ENCODE measurements at places on chromosomes 6 and 20.
A peak's percentile ranks its signal among the peaks of the same experiment; 100 is the strongest.

DNA sequence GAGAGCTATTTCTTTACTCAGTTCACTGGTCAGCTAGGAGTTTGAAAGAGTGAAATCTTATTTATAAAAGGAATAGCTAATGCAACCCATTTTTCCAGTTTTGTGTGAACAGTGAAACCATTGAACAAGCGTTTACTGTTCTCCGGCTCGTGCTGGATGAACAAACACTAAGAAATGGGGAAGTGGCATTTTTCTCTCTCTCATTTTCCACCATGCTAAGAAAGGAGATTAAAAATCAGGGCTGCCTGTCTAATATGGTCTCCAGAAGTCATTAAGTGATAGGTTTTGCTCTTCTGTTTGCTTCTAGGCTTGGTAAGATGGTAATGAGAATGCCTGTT, 774 bp upstream of the SFT2D1 start:
- DNase-seq = no peak
- H3K27ac ChIP-seq = peak overlapping the region; percentile 62
- H3K4me1 ChIP-seq = no peaks in the 10 kb centered on the region

DNA sequence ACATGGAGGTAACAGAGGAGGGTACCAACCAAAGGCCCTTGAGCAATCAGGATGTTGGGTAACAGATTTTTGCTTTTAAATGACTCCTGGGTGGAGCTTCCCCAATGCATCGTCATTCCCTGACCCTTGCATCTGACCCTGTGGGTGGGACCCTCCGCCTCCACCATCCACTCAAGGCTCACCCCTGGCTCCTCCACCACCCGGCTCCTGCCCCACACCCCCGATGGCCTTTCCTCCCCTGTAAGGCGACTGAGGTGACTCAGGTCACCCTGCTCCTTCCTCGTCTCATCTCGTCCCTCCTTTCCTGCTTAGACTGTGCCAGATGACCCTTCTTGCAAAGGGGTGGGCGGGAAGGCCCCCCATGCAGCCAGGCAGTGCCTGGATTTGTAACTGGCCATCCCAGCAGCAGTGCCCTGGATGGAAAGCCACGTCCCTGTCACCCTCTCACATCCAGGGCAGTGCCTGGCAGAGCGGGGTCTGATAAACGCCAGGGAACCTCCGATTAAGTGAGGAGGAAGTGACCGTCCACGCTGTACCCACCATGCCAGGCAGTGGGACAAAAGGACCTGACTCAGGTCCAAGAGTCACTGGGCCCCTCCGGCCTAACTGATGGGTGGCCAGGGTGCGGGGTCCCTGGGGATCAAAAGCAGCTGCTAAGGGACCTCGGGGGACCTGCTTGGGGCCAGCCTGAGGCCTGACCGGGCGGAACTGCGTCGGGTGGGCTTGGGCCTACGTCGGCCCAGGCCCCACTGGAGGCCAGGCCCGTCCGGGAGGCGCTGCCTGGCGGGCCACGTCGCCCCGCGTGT, 624 bp upstream of the NPEPL1 start:
- H3K27ac ChIP-seq = no peak overlapping the region
- DNase-seq = peak; percentile 71
- no peak overlapping the region for H3K4me3 ChIP-seq
- no peaks in the 10 kb centered on the region for H3K27me3 ChIP-seq
- H3K4me1 ChIP-seq = no peaks in the 10 kb centered on the region

DNA sequence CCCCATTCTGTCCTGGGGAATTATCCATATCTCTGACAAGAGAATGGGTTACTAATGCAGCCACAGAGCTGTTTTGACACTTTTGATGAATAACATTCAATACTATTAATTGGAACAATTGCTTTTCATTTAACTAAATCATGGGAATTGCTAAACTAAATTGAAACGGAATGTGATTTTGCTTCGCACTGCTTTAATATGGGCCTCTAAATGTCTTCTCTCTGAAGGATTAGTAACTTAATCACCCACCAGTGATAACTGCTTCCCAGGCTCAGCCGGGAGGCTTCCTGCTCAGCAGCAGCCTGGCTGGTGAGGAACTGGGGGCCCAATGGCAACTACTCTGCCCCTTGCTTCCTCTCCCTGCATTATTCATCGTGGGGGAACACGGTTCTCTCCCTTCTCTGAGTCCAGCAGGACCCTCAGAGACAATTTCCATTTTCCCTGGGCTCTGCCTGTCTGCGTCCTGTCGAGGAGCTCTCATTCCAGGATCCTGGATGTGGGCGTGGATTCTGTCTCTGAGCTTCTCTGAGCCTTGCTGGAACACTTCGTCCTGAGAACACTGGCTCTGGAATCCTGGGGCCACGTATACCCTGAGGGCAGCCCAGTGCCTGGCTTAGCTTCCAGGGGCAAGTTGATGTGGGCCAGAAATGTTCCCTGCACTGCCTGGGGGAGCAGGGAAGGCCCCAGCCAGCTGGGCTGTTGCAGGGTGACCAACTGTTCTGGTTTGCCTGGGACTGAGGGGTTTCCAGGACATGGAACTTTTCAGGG, 308.9 kb downstream of the DHX35 start:
- H3K36me3 ChIP-seq = no peaks in the 10 kb centered on the region
- H3K4me3 ChIP-seq = peak overlapping the region; percentile 5
- peaks cover 12% of the 10 kb centered on the region for H3K27me3 ChIP-seq
- H3K27ac ChIP-seq = no peak overlapping the region

- H3K4me1 ChIP-seq = peaks cover 4% of the 10 kb centered on the region
- no peak for DNase-seq
- no peaks in the 10 kb centered on the region for H3K27me3 ChIP-seq
- no peak overlapping the region for H3K4me3 ChIP-seq
- H3K36me3 ChIP-seq = no peaks in the 10 kb centered on the region
Measured at GRCh38 chr6:55524441-55524840, 54.6 kb downstream of the HMGCLL1 start.

GRCh38 chr6:166317261-166318212, 9.3 kb upstream of the PRR18 start:
- H3K4me3 ChIP-seq = no peak overlapping the region
- peaks cover 4% of the 10 kb centered on the region for H3K4me1 ChIP-seq
- H3K27me3 ChIP-seq = no peaks in the 10 kb centered on the region
- DNase-seq = peak; percentile 45
- H3K36me3 ChIP-seq = peaks cover 26% of the 10 kb centered on the region

DNA sequence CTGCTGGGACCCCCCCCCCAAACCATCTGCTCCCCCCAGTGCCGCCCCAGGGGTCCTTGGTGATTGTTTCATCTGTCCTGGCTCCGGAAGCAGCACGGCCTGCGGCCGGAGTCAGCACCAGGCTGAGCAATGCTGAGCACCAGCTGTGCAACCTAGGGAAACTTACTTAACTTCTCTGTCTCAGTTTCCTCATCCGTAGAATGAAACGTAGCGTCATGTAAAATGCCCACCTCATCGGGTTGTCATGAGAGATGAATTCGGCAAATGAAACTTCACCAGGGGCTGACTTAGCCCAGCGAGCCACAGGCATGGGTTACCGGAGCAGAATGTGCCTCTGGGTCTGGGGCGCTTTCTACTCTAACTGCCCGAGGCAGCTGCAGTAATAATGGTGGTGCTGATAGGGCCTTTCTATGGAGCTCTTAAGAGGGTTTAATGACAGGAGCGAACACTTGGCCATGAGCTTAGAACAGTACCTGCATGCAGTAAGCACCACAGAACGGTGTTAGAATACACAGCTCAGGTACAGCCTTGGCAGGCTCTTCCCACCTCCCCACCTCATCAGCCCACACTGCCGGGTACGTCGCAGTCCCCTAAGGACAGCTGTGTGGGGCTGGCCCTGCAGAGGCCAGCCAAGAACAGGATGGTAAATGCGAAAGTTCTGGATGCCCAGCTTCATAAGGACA, 1.7 kb downstream of the THBS2 start:
- peak; percentile 49 for DNase-seq
- H3K4me3 ChIP-seq = peak overlapping the region; percentile 42
- no peak overlapping the region for H3K27ac ChIP-seq
- no peaks in the 10 kb centered on the region for H3K36me3 ChIP-seq
- H3K4me1 ChIP-seq = peaks cover 3% of the 10 kb centered on the region
- H3K27me3 ChIP-seq = peaks cover 35% of the 10 kb centered on the region

DNA sequence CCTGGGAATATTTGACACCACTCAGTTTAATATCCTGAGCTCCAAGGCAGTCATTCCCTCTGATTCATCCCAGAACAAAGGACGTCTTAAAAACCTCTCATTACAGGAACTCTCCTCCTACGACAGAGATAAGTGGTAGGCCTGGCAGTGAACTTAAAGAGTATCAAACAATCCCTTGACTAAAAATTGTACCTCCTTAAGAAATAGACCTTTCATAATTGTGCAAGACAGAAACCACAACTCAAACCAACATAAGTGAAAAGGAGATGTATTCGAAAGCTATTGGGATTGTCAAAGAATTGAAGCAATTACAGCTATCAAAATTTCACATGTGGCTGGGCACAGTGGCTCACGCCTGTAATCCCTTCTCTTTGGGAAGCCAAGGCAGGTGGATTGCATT, 19.1 kb upstream of the BNIP5 start:
- no peak overlapping the region for H3K27ac ChIP-seq
- H3K36me3 ChIP-seq = no peaks in the 10 kb centered on the region
- no peaks in the 10 kb centered on the region for H3K4me1 ChIP-seq
- peak; percentile 12 for DNase-seq
- no peak overlapping the region for H3K4me3 ChIP-seq
- H3K27me3 ChIP-seq = no peaks in the 10 kb centered on the region

DNA sequence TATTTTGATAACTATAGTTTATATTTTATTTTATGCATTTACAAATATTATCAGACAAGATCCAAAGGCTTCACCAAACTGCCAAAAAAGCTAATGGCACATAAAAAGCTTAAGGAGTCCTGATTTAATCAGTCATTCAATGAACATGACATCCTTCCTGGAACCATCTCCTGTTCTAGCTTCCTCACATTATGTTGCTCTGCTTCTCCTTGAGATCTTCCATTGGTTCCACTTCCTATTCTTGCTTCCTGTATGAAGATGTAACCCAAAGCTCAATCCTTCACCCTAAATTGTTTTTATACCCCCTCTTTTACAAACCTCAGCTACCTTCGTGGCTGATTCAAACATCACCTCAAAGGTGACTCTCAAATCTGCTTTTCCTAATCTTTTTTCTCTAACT, 4.5 kb upstream of the BRD2 start:
- H3K4me3 ChIP-seq = no peak overlapping the region
- H3K36me3 ChIP-seq = no peaks in the 10 kb centered on the region
- no peak overlapping the region for H3K27ac ChIP-seq
- H3K4me1 ChIP-seq = no peaks in the 10 kb centered on the region
- no peak for DNase-seq

- H3K4me3 ChIP-seq = no peak overlapping the region
- H3K27me3 ChIP-seq = no peaks in the 10 kb centered on the region
- no peaks in the 10 kb centered on the region for H3K4me1 ChIP-seq
- DNase-seq = no peak
- no peak overlapping the region for H3K27ac ChIP-seq
Measured at GRCh38 chr6:120918137-120918536, 416.1 kb downstream of the TBC1D32 start.

- no peak overlapping the region for H3K4me3 ChIP-seq
- no peak overlapping the region for H3K27ac ChIP-seq
- H3K4me1 ChIP-seq = peaks cover 12% of the 10 kb centered on the region
- no peak for DNase-seq
- H3K36me3 ChIP-seq = no peaks in the 10 kb centered on the region
Measured at GRCh38 chr6:33826537-33826936, 22.7 kb upstream of the MLN start.

DNA sequence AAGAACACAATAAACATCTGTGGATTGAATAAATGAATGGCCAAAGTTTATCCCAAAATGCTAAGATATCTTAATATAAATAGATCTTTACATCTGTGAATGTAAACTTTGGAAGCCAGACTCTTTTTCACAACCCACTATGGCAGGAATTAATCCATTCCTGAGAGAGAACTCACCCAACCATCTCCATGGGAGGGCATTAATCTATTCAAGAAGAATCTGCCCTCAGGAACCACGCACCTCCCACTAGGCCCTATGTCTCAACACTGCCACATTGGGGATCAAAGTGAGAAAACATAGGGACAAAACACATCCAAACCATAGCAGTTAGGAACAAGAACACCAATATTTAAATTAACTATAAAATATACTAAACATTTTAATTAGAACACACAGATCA, 3.4 kb downstream of the UBE3D start:
- H3K27me3 ChIP-seq = no peaks in the 10 kb centered on the region
- H3K27ac ChIP-seq = no peak overlapping the region
- H3K4me3 ChIP-seq = no peak overlapping the region
- DNase-seq = no peak
